ENCODE measurements at places on chromosomes 7 and 10.

- peak; percentile 91 for DNase-seq
Observed at GRCh38 chr10:97543025-97543546, 29.5 kb upstream of the ANKRD2 start.

DNA sequence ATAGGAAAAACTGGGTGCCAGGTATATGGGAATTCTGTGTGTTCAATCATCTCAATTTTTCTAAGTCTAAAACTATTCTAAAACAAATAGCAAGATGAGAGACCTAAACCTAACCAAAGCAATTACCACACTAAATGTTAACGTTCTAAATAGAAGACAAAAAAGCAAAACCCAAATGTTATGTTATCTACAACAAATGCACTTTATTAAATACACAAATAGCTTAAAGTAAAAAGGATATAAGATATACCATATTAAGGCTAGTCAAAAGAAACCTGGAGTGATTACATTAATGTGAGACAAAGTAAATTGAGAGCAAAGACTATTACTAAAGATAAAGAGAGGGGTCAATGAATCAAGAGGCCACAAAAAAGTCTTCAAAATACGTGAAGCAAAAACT is 81.4 kb downstream of the LARP4B start:
- no peak for DNase-seq

DNA sequence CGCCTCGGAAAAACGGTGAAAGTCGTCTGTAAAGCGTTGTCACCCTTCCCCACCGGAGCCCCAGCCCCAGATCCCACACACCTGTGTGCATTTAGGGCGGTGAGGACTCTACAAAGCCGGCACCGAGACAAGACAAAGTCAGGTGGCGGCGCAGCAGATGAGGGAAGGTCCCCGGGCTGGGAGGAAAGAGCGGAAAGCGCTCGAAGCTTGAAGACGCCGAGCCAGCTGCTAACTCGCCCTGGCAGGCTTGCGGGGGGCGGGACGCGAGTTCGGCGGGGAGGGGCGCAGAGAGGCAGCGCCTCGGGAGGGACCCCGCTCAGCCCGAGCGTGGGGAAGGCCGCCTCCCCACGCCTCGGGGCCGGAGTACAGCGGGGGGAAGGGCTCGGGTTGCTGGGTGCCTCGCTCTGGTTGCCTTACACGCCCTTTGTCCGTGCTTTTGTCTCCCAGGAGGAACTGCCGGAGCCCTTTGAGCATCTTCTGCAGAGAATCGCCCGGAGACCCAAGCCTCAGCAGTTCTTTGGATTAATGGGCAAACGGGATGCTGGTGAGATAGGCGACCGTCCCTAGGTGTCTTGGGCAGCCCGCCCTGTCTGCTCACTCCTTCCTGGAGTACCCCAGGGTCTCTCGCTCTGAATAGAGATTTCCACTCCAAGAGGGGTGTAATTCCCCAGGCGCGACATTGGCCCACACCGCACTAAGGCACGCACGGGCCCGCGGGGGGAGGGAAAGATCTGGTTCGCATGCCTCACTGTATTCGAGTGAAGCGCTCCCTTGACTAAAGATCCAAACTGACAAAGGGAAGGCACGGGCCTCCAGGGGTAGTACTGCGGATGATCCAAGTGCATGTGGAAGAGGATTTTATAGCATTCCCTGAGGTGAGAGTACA is 1.6 kb downstream of the TAC1 start:
- DNase-seq, result no peak

DNA sequence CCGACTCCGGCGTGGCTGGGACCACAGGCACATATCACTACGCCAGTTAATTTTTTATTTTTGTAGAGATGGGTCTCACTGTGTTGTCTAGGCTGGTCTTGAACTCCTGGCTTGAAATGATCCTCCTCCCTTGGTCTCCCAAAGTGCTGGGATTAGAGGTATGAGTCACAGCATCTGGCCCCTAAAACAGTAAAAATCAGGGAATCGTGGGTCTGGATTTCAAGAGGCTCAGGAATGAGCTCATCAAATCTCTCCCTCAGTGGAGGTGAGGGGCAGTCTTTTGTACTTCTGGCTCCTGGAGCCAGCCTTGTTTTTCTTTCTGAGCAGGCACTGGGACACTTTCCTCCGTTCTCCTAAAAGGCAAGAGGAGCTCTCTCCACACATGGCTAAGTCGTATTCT is 32.1 kb upstream of the RHEB start:
- no peak for DNase-seq

DNA sequence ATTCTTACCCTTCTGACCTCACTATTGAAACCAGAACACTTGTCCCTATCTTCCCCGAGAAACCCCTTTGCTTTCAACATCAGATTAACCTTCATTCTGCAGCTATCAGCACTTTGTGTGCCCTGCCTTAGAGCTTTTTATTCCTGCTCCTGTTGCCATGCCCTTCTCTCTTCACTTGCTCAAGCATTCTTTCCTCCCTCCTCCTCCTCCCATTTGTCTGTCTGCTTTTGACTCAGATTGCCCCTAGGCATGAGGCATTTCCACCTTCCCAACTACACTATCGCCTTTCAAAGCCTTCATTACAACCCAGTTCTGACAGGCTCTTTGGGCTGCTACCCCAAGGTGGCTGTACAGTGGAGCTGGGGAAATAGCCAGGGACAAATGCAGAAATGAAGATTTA is 143.3 kb downstream of the SLC25A13 start:
- DNase-seq, result no peak

DNA sequence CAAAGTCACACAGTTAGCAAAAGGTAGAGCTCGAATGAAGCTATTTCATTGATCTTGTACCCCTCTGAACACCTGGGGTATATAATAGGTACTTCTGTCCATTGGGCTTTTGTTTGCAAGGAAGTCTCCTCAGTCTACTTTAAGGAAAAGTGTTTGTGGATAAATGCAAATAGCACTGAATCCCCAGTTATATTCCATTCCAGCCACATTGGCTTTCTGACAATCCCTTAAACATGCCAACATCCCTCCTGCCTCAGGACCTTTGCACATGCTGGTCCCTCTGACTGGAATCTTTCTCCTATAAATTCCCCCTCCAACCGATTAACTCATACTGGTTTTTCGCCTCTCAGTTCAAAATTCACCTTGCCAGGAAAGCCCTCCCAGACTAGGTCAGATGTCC is 17.1 kb downstream of the DUSP5 start:
- DNase-seq, result no peak

DNA sequence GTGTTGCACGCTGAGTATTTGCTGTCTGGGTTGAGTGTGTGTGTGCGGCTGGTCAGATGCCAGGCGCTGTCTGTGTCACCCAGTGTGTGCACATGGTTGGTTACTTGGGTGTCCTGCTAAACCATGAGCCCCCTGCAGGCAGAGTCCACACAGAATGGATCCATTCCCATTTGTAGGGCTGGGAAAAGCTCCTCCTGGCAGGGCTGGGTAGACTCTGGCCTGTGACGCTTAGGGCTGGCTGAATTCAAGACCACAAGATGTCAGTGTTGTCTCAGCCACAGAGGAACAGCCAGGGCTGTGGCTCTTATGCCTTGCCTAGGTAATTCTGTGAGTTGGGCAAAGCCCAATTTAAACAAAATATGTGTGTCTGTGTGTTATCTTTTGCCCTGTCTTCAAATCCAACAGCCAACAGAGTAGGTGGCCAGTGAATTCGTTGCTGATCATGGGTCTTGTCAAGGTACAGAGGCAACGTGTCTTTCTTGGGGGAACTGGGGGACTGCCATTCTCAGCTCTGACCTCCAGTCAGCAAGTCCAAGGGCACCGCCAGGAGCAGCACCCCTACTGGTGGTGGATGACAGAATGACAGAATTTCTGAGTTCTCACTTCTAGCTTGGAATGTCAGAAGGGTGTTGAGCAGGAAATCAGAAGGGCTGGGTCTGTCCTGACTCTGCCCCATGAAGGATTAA is 285.1 kb downstream of the CCSER2 start:
- DNase-seq, result no peak

DNA sequence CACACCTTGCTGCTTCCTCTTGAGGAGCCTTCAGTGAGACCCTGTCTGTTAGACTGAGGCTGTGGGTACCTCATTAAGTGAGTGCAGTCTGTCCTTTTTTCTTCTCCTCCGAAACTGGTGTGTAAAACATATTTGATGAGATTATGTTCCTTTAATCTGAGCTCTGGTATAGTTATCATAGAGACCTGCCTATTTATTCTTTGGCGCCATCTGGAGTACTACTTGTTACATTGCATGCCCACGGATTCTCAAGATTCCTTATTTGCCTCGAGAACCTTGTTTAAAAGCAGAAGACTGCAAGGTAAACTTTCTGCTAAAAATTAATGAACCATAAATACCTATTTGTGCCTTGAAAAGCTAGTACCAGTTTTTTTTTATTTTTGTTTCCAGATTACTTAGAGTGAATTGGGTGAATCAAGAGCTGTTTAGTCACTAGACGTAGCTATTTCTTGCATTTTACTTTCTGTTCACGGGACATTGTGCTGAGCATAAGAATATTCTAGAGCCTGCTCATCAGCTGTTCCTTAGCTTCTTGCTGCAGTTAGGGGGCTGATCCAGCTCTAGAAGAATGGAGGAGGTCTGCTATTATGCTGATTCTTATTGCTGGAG is 16.9 kb upstream of the STMP1 start:
- no peak for DNase-seq

DNA sequence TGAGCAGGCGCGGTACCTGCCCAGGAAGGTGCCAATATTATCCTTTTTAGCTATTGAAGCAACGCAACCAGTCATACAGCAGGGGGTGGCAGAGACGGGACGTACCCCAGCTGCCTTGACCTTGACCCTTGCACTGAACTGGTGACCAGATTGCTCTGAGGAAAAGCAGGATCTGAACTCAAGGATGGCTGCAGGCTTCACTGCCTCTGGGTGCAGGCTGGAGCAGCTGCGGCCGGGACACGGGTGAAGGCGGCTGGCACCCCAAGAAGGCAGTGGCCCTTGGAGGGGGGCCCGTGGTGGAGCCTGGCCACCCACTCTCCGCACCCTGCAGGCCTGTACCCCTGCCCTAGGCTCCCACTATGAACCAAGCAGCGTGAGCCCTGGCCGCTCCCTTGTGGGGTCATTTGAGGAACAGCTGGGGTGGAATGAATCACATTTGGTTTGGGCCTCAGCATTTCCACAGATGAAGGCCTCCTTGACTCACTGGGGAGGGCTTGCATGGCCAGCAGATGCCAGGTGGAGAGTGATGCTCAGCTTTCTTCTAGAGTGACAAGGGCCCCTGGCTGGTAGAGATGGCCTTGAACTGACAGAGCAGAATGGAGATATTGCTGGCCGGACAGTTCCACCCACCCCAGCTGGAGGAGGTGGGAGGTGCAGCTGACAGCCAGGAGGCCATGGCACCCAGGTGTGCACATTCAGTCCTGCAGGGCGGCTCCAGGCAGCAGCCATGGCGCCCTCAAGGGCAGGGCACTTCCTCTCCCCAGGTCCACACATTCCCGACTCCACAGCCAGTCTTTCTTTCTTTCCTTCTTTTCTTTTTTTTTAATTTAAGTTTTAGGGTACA is 218.7 kb downstream of the WDR37 start:
- no peak for DNase-seq

DNA sequence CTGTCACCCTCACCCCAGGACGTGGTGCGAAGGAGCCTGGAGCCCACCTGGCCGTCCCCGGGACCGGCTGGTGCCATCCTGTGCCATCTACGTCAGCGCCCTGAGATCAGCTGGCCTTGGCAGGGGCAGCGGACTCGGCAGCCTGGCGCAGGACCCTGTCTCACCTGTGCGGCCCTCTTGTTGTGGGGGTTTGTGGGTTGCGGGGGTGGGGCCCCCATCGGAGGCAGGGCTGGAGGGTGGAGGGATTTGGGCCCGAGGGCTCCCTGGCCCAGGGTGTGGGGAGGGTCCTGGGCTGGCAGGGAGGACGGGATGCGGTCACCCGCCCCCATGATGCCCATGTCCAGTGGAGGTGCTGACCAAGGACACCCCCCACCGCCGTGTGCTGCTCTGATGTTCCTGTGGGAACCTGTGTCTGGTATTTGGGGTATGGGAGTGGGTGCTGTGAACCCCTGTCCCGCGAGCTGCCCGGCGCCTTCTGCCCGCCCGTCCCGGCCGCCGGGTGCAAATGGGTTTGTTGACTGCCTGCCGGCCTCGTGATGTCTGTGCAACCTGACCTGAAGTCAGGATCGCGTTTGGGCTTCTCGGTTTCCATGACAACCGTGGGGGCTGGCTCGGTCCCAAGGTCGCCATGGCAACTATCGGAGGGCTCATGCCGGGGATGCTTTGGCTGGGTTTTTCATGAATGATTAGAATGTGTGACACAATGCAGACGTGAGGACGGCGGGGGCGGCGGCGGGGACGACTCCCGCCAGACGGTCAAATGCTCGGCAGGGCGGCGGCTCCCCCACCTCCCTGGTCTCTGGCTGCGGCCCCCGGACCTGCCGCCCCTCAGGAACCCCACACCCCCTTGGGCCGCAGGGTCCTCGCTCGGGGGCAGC is 7.3 kb downstream of the MAFK start:
- DNase-seq, result peak; percentile 100

DNA sequence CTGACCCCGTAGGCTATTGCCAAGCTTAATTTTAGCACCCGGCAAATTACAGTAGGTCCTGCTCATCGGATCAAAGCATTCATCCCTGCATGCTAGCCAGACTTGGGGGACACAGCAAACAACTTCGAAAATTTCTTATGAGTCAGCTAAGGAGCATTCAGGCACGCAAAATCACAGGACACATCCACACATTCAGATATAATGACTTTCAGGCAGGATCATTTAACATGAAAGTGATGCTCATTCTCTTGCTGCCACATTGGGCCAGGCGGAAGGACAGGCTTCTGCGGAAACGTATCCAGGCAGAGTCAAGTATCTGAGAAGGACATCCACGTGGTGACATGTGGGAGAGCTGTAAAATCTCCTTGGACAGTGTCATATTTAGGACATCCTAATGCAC is 474.0 kb upstream of the NRP1 start:
- no peak for DNase-seq

GRCh38 chr7:53466371-53466770 is 430.9 kb downstream of the POM121L12 start:
- DNase-seq, result no peak

GRCh38 chr10:44425466-44425865 is 40.6 kb upstream of the CXCL12 start:
- peak; percentile 63 for DNase-seq

- DNase-seq, result no peak
Observed at GRCh38 chr10:88386204-88386788, 196.8 kb downstream of the RNLS start.

- DNase-seq, result no peak
Observed at GRCh38 chr7:46178661-46179060, 257.6 kb upstream of the IGFBP3 start.

- no peak for DNase-seq
Observed at GRCh38 chr10:91034042-91034441, 113.2 kb upstream of the ANKRD1 start.

GRCh38 chr10:79066411-79067240 is 2.1 kb upstream of the ZMIZ1 start:
- DNase-seq, result no peak

GRCh38 chr7:71548746-71549145 is 416.8 kb downstream of the GALNT17 start:
- no peak for DNase-seq

Data from coronary artery (tissue), 2 donors.